ENCODE measurements at places on chromosomes 5 and 9.
A peak's percentile ranks its signal among the peaks of the same experiment; 100 is the strongest.

DNA sequence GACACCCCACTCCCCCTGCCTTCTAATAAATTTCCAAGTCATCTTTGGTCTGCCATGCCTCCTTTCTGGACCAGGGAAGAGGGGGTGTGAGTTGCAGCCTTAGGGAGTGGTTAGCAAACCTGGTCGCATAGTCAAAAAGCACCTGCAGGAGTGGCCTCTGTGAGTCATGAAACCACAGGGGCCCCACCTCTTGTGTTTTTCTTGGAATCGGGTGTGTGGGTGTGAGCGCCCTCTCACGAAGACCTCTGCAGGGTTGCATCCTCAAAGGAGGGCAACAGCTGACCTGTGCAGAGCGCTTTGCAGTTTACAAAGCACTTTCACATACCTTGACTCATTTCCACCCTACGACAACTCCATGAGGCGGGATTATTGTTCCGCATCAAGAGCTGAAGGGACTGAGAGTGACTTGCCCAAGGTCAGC, 36.8 kb upstream of the TEX48 start:
- DNase-seq: peak; percentile 97

DNA sequence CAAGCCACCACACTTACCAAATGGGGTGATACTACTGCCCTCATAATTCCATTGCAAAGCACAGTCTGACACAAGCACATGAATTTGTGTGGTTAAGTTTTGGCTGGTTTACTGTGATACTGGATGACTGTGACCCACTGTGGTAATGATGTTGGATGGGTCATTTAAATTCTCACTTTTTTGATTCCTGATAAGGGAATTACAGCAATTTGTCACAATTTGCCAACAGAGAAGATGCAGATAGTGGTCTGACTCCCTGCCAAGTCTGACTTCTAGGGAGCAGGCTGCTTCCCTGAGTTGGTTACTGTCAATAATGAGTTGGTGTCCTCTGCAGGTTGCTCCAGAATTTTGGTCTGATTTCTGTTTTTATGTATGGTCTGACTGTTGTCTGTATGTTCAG, 731.9 kb downstream of the MTRR start:
- no peak for DNase-seq

GRCh38 chr5:15013654-15014463, 142.3 kb upstream of the ANKH start:
- DNase-seq: no peak

GRCh38 chr9:136180586-136180985, 24.3 kb downstream of the LHX3 start:
- no peak for DNase-seq

- DNase-seq: no peak
Observed at GRCh38 chr9:81826517-81826906, 101.7 kb upstream of the SPATA31D4 start.

DNA sequence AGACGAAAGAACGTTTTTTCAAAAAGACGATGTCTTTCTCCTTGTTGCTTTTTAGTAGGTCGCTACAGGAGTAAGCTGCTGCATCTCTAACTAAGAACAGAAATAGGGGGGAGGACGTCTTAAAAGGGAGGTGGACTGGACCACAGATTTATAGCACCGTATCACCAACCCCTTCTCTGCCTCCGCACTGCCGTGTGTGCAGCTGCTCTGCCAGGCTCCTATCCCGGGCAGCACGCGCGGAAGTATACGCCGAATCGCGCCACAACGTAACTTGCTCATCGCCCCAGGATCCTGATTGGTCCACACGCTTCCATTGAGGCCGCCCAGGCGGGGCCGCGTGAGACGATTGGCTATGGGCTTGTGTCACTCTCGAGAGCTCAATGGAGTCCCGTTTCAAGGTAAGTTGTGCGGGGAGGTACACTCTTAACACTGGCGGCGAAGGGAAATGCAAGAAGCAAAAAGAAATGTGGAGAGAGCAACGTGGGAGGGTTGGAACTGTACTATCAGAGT, at the start of gene ELAVL2:
Gene ELAVL2, minus strand, starts transcription at position 121 of the 510 bp plus-strand sequence. CDS start 64,006 bp downstream, outside the sequence.
- DNase-seq: no peak

DNA sequence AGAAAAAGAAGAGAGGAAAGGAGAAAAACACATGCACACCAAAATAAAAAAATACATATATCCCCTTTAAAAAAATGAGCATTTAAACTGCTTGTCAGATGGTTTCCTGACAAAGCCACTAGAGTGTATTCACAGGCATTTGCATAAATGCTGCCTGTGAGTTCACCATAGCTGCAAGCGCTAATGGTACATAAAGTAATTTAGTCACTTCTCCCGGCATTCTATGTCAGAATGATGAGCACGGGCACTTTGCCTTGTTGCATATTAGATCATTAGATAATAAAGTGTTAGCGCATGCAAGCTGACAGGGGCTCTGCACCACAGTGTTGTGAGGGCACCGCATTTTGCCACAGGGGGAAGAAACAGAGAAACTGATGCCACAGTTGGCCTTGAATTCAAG, 280.6 kb downstream of the EBF1 start:
- DNase-seq: no peak

- peak; percentile 71 for DNase-seq
Observed at GRCh38 chr5:57117596-57117995, 56.3 kb upstream of the GPBP1 start.

DNA sequence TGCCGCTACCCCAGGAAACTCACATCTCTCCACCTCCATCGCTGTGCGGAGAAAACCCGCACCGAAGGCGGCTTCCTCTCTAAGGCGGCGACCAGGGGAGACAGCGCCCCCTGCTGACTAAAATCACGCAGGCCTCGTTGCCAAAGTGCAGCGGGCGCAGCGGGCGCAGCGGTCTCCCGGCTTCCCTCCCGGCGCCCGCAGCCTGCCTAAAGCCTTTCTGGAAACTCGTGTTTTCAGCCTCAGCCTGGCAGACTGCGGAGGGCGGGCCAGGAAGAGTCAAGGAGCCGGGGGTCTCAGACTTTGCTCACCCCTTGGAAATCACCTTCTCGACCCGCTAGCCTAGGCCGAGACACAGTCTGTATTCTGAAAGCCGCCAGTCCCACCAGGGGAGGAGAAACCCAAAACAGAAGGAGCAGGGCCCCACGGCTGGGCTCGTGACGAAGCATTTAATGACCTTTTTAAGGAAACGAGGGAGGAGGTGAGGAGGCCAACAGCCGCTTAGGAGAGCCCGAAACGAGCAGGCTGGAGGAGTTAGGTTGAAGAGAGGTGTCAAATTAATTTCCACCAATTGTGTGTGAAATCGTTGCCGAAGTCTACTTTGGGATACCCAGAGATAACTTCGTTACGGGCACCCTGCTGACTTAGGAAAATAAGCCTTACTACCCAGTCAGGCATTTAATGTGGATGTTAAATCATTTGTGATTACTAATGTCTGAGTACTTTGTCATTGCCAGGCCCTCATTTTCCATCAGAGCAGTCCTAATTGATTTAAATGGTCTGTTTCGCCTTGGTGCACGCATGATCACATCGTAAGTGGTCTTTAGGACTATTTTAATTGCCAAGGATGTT, 7.3 kb upstream of the FOXB2 start:
- peak; percentile 53 for DNase-seq

GRCh38 chr5:83957188-83957587, 236.5 kb upstream of the HAPLN1 start:
- no peak for DNase-seq

Measured in T-helper 2 cell treated with Interferon-gamma antibody and Interleukin-4, amounts not matched to agents 5 μg/mL and 100 μg/mL, for 36 hours (primary cell).